Activated CD4-positive, CD25-positive, alpha-beta regulatory T cell treated with anti-CD3 and anti-CD28 coated beads, Interleukin-2, amount 50 U/mL, for 16 hours (primary cell): ENCODE measurements at places on chromosomes 6 and 20.

DNA sequence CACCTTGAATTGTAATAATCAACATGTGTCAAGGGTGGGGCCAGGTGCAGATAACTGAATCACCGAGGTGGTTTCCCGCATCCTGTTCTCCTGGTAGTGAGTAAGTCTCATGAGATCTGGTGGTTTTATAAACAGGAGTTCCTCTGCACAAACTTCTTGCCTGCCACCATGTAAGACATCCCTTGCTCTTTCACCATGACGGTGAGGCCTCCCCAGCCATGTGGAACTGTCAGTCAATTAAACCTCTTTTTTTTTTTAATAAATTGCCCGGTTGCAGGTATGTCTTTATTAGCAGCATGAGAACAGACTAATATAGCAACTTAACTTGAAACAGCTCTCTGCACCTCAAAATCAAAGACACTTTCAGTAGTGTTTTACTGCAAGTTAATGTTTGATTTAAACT, 121.6 kb downstream of the OGFRL1 start:
- no peak for DNase-seq

DNA sequence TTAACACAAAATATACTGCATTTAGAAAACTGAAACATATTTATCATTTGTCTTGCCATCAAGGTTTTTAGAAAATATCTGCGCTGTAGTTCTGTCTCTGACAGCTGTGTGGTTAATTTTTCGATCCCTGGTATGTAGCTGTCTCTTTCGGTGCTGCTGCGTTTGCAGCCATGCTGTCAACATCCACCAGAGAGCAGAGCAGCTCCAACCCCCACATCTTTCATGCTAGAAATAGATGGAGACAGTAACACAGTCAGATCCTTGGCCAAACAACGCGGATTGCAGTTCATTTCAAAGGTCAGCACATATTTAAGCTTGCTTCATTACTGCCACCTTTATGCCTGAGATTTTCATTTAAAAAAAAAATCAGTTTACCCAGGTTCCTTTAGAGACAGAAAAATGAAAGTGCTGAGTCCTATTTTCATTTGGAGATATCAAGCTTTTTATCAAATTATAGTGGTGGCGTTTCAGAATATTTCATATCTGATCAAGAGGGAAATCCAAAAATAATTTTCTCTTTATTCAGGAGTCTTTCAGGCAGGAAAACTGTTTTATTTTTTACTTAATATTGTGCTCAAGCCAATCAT, 157.7 kb upstream of the MMS22L start:
- DNase-seq = no peak

- DNase-seq = no peak
Measured at GRCh38 chr6:7974938-7975763, 64.6 kb upstream of the TXNDC5 start.

- no peak for DNase-seq
Measured at GRCh38 chr6:11675601-11676000, 103.0 kb downstream of the ADTRP start.

DNA sequence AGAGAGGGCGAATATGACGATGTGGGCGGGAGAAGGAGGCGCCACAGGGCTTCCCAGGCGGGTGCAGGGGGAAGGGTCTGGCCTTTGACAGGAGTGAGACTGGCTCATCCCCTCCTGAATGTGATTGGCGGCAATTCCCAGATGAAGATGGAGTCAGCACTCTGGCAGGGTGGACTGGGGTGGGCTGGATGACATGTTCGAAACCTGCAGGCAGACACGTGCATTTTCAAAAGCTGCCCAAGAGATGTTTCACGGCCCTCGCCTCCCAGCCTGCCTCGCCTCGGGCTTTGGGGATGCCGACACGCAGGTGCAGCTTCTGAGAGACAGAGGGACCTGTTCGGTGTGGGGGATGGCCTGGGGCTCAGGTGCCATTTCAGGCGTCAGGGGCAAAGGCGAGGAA, 66.8 kb upstream of the AFDN start:
- no peak for DNase-seq

DNA sequence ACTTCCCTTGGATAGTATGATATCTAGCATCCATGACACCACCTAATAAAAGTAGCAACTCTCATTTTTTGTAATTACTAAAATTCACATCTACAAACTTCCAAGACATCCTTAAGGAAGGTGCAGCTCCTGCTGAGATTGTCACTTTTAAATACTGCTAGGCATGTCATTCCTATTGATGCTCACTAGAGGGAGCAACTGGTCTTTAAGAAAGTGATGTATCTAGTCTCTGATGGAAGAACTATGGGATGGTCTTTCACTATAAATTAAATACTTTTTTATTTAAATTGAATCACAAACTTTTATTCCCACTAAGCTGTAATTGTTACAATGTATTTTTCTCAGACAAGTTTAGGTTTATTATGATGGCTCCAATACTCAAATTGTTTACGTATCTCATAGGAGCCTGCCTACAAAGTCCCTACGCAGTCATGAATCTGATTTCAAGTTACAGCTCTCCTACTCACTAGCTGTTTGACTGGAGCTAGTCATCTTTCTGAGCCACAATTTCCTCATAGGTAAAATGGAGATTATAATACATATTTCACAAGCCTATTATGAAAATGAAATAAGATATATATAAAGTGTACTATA, 8.1 kb upstream of the TSPYL1 start:
- DNase-seq = no peak

GRCh38 chr6:71250099-71250602, 38.5 kb upstream of the OGFRL1 start:
- no peak for DNase-seq
